ENCODE measurements at places on chromosomes 6 and 20.

DNA sequence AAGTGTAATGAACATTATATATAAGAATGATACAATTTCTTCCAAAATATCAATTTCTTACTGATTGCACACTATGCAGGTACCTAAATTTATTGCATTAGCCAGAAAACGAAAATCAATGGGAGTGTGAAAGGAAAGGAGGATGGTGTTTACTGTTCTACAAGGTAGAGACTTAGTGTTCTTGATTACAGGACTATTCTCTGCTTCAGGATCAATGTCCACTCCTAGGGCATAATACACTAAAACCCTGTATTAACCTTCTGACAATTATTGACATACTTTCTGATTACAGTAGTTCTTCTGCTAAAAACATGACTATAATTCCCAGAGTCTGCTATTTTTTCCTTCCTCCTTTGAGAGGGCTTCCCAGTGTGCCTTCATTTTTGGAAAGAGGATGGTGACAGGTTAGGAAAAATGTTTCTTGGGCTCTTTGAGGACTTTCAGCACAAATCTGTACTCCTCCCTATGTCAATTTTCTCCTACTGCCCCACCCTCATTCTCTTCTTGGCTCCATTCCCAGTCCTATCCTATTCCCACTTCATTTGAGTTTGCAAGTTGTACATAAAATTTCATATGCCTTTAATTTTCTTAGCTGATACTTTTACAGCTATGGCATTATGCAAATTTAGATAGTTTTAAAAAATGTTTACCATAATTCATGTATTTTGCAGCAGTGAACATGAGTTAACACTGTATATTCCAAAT is 278.9 kb downstream of the CENPW start:
- no peak for DNase-seq

- no peak for DNase-seq
Observed at GRCh38 chr20:1526896-1527295, 30.6 kb downstream of the SIRPD start.

- DNase-seq: no peak
Observed at GRCh38 chr20:53330601-53331140, 263.0 kb downstream of the ZNF217 start.

DNA sequence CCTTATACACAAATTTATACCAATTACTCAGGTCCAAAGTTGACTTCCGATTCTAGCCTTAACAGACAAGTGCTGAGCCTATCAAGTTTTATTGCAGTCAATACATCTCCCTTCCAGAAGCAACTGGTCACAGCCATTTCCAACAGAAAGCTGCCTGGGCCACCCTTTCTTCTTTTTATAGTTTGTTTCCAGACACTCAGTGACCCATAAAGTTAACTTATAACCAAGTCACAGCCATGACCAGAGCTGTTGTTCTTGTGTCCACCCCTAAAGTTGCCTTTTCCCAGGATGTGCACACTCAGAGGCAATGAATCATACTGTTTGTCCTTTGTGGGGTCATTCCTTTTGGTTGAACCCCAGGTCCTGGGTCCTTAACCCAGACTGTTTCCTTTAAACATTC is 89.9 kb downstream of the CD83 start:
- no peak for DNase-seq

DNA sequence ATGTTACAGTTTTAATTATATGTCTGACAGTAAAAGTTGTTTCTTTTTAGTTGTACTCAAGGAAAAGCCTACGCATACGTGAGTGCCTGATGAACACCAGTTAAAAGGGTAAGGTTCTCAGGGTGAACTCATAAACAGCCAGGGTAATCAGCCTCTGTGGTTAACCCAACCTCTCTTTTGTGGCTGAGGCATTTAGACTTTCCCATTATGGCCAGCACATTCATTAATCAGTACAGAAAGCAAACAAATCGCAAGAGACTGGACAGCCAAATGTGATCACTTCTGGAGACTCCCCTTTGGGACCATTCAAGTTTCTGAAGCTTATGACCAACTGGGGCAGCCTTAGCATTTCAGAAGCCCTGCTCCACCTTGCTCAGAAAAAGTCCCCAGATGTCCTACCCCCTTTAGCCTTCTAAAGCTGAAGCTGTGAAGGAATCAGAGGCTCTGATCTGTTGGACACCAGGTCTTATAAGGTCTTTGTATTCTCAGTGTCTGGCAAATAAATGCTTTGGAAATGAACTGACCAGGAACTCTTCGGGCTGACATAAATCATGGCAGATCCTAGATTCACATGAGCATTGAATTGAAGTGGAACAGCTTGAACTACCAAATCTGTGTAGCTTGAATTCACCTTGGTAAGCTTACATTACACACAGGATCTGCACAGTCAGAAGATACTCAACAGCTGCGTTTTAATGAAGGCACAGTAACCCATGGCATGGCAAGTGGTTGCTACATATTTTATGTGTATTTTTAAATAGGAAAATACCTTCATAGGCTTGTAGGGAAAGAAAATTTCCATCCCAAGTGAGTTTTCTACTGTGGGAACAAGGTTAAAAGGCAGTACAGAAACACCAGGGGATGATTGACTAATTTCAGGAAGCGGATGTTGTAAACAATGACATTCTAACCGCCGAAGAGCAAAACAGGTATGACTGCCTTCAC is 18.7 kb downstream of the IL20RA start:
- no peak for DNase-seq

- DNase-seq: no peak
Observed at GRCh38 chr20:31836853-31837608, 8.4 kb downstream of the FOXS1 start.

- no peak for DNase-seq
Observed at GRCh38 chr20:21234806-21235483, 68.2 kb upstream of the XRN2 start.

DNA sequence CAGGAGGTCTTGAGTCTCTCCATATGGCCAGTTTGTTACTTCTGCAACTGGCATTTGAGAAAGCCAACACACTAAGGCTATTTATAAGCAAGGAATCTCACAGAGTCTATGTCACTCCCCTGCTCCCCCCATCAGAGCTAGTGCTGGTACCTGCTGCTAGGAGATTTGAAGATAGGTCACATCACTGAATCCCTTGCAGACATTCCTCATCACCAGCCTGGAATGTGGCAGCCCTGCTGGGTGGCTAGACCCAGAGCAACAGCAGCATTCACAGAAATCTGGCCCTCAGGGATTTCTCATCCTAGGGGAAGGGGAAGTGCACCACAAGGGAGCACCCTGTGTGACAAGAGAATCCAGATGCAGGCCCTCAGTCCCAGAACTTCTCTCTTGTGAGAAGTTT is 672.1 kb downstream of the HACE1 start:
- no peak for DNase-seq

DNA sequence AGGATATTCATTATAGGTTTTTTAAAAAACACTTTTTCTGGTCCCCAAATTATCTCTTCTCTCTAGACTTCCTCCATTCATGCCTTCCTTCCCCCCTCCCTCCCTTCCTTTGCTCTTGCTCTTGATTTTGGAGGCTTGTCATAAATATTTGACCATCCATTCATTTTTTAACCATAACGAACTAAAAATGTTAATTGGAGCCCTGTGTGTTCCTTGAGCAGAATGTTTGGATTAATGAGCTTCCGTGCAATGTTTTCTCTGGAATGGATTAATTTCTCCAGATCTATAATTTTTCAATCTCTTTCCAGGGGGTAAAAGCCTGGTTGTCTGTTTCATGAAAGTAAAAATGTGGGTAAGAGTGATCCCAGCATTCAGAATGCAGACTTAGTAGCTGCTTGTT is 155.5 kb downstream of the ESR1 start:
- no peak for DNase-seq

DNA sequence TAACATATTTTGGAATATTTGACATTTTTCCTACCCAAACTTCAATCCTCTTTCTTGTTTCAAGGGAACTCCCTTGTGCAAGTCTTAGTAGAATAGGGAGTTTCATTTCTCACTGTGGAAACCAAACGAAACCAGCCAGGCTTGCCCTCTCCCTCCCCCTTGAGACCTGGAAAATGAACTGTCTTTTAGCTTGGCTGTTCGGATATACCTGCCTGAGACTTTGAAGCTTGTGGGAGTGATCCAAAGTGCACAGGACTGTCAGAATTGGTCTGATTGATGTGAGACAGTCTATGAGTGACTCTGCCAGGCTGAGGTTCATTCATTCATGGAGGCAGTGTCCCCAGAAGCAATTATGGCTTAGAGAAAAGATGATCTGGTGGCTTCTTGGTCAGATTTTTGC is 388.1 kb downstream of the EPM2A start:
- DNase-seq: no peak

DNA sequence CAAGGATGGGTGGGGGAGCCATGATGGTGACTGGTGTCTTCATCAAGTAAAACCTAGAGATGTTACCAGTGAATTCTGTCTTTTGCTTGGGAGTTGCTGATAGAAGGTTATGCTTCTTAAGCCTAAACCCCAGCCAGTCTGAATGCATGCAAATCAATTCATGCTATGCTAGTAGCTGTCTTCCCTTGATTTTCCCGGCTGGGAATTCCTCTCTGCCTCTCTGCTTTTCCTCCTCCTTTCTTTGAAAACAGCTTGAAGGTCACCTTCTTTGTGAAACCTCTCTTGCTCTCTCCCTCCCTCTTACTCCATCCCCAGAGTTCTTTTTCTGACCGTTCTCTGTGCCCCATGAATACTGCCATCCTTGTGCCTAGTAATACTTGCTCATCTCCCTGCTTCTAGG is 58.9 kb downstream of the TMEM200A start:
- DNase-seq: no peak

GRCh38 chr20:42603655-42604054 is 586.1 kb downstream of the PTPRT start:
- no peak for DNase-seq

GRCh38 chr6:161446296-161446925 is 172.6 kb upstream of the AGPAT4 start:
- no peak for DNase-seq

DNA sequence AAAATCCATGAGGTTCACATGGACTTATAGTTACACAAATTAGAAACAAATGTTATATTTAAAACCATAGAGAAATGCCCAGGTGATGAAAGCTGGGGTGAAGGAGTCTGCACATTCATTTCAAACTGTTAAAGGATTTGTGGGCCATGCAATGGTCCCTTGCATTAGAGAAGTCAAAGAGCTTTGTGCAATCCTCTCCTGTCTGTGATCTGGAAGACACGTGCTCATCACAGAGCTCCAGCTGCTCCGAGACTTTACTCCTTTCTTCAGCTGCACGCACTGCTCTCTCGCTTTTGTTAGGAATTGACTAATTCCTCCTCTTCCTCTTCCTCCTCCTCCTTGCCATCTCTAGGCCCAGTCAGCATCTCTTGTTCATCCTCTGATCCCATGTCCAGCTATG is 4.1 kb upstream of the AIF1 start:
- DNase-seq: no peak

- peak; percentile 91 for DNase-seq
Observed at GRCh38 chr6:14210663-14211561, 93.3 kb downstream of the CD83 start.

- DNase-seq: no peak
Observed at GRCh38 chr6:21748343-21749056, 154.9 kb downstream of the SOX4 start.

GRCh38 chr6:110581679-110582078 is 105.3 kb upstream of the SLC22A16 start:
- no peak for DNase-seq

DNA sequence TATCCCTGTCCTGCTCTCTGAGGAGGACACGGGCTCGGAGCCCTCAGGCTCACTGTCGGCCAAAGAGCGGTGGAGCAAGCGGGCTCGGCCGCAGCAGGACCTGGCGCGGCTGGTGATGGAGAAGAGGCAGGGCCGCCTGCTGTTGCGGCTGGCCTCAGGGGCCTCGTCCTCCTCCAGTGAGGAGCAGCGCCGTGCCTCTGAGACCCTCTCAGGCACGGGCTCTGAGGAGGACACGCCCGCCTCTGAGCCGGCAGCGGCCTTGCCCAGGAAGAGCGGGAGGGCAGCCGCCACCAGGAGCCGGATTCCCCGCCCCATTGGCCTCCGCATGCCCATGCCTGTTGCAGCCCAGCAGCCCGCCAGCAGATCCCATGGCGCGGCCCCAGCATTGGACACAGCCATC is 14.2 kb upstream of the SLC22A7 start:
- DNase-seq: no peak
